M059J (cell line): ENCODE measurements at places on chromosomes 2 and 18. TPM values are rescaled to one million over a fixed set of nuclear protein-coding genes. Genes with fewer than 3 reads are reported as not detected.
A peak's percentile ranks its signal among the peaks of the same experiment; 100 is the strongest.

DNA sequence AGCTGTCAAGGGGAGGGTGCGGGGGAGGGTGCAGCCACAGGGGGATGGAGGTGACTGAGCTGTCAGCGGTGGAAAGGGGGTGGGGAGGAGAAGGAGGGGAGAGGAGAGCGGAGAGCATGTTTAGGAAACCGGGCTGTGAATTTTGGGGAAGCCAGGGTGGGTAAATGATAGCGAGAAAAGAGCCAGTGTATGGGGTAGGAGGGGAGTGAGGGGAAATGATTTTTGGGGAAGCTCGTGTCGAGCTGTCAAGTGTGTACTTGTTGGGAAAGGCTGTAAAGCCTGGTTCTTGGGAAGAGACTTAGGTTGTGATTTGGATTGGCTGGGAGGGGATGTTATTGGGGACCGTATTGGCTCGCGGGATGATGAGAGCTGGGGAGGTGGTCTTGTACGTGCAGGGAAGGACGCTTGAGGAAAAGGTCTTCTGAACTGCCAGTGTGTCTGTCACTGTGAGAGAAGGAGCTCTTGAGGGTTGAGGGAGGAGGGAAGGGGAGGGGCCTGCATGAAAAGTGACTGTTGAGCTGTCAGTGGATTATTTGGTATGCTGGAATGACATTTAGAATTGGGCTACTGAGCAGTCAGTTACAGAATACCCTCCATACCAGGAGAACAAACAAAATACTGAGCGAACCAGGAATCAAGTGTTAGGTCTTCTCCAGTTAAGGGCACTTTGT is 1.0 kb downstream of the UBR3 start:
- peak; percentile 70 for DNase-seq

DNA sequence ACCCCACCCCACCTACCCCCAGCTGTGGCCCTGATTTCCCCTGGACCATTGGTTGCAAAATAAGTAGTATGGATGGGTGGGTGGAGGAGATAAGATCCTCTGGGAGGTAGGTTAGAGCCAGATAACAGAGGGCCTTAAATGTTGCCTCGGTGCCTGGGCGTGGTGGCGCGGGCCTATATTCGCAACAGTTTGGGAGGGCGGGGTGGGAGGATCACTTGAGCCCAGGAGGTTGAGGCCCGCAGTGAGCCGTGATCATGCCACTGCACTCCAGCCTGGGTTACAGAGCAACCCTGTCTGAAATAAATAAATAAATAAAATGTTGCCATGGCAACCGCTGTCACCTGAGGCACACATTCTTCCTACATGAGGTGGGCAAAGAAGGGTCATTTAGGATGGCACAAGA is 103.3 kb upstream of the GATA6 start:
- peak; percentile 26 for DNase-seq

- DNase-seq: no peak
Observed at GRCh38 chr2:237724811-237725478, 73.6 kb upstream of the RBM44 start.

Gene NFATC1
- 0.59 and 0.79 TPM in 2 replicates for total RNA-seq

Gene TTC21B
- total RNA-seq: 9.0 and 14.3 TPM in 2 replicates

Gene COL3A1
- 88.9 and 103 TPM in 2 replicates for total RNA-seq
